GM23248 (cell line): ENCODE measurements at places on chromosomes 5 and 9. TPM values are rescaled to one million over a fixed set of nuclear protein-coding genes. Genes with fewer than 3 reads are reported as not detected.

- no peak for DNase-seq
These were observed 18.2 kb downstream of the GFPT2 start for GRCh38 chr5:180334751-180335613.

The ROR2 gene
- total RNA-seq = 8.2 and 12.9 TPM in 2 replicates

GRCh38 chr5:73096239-73096575, 24.2 kb upstream of the TMEM171 start:
- DNase-seq = peak; percentile 23

GRCh38 chr5:69367697-69368279, 1.5 kb downstream of the AK6 start:
- no peak for DNase-seq

DNA sequence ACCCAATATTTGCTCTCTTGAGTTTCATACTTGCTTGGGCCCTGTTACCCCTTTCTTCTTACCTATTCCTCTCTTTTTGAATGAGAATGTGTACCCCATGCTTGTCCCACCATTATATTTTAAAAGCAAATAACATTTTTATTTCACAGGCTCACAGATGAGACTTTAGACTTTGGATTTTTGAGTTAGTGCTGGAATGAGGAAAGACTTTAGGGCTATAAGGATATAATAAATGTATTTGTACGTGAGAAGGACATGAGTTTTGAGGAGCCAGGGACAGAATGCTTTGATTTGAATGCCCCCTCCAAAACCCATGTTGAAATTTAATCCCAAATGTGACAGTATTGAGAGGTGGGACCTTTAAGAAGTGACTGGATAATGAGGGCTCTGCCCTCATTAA, 33.1 kb upstream of the TNPO1 start:
- no peak for DNase-seq

DNA sequence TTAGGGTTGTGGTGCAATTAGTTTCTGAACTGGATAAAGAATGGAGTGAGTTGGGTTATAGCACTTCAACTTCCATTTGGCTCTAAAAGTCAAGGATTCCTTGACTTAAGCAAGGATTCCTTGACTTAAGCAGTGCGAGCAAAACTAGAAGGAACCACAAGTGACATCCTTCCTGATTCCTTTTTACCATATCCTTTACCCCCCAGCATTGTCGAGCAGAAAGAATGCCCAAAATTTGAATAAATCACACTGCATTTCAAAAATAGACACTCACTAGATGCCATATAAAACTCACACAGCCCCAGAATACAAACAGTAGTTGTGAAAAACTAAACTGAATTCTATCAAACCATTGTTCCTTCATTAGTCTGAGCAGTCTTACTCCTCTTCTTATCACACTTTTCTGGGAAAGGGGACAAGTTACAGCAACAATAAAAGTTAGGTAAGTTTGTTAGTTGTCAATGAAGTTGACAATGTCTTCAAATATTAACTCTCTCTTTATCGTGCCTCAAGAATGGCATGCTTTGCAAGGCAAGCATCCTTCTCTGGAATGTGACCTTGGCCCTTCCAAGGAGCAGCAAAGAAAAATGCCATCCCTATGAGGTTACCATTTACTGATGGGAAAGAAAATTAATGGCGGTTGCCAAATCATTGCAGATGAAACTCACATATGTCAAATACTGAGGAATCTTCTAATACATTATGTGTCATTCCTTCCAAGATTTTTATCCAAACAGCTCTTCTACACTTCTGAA, 273.3 kb upstream of the ANKRD55 start:
- no peak for DNase-seq

DNA sequence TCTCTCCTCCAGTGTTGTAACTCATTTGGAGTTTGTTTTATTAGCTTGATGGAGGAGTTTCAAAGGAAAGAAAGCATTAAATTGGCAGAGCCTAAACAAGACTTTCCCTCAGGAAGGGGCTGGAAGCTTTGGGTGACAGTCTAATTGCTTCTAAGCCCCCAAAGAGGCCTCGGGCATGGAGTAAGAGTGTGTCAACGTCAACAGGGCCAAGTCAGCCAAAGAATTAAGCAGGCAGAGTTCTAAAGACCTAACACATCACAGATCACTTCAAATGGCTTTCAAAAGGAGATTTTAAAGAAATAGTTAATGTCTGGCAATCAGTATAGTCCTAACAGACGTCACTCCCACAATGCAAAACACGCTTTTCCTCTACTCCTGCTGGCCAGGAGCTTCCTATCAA, 234.5 kb downstream of the EFNA5 start:
- DNase-seq = no peak

DNA sequence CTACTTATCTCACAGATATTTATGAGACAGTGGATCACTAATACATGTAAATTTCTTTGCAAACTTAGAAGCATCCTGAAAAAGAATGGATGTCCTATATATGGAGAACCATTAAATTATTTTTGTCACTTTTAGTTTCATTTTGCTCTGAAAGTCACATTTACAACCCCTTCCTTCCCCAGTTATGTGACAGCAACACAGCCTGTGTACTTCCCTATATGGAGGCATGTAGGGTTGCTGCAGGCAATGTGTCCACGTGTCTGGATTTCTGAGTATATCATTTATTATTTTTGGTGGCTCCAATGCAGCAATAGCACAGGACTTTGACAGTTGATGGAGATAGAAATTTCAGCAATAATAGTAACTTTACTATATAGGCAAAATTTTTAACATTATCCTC, 156.4 kb downstream of the ST8SIA4 start:
- DNase-seq = no peak

The ARHGEF37 gene
- 0.76 and 0.97 TPM in 2 replicates for total RNA-seq

DNA sequence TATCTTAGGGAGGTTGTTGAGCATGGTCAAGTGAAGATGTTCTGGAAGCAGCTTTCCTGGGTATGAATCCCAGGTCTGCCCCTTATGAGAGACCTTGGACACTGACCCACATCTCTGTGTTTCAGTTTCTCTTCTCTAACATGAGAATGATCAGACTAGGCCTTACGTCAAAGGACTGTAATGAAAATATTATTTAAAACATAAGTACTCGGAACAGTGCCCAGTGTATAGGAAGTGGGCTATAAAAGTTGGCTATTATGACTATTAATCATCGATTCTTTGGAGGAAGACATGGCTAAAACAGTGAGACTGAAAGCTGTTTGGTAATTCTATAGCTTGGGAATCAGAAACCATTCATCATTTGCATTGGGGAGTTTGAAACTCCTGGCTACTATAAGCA, 65.3 kb upstream of the MYO10 start:
- DNase-seq = no peak

The THBS4 gene
- total RNA-seq = under 0.01 and 0.43 TPM in 2 replicates

The FABP6 gene
- not detected in 2 replicates for total RNA-seq

GRCh38 chr5:109805883-109806282, 116.2 kb downstream of the MAN2A1 start:
- no peak for DNase-seq

The ANKRD18B gene
- total RNA-seq = 0.11 TPM in 1 of 2 replicates, not detected in the other

DNA sequence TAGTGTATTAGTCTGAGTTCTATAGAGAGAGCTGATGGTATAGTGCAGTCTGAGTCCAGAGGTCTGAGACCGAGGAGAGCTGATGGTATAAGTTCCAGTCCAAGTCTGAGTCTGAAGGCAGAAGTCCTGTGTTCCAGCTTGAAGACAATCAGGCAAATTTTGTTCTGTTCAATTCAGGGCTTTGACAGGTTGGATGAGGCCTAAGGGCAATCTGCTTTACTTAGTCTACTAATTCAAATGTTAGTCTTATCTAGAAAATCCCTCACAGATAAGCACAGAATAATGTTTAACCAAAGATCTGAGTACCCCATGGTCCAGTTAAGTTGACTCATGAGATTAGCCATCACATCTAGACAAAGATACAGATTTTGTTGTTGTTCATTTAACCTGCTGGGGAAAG, 303.0 kb upstream of the KLF4 start:
- DNase-seq = no peak

The ZFP37 gene
- total RNA-seq = 1.7 and 2.9 TPM in 2 replicates

GRCh38 chr9:100443781-100444768, 17.1 kb downstream of the MSANTD3 start:
- peak; percentile 33 for DNase-seq

The IL9 gene
- total RNA-seq = not detected in 2 replicates

DNA sequence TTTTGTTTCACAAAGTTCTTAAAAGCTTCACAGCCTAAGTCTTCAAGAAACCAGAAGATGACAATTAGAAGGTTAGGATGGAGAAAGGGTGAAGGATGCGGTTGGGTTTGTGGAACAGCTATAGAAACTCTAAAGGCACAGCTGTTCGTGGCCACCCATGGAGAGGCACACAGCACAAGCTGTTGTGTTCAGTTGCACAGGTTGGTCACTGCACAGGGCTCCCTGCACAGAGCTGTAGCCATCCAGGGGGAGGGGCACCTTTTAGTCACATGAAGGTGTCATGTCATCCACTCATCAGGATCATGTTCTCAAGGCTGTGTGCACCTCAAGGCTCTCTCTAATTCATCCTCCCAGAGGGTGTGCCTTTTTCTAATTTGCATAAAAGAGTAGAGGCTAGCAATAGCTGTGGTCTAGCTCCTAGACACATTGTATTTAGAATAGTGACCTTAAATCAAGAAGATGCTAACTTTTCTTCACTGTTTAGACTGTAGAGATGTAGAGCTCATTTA, 5.0 kb upstream of the RASGRF2 start:
- DNase-seq = no peak

DNA sequence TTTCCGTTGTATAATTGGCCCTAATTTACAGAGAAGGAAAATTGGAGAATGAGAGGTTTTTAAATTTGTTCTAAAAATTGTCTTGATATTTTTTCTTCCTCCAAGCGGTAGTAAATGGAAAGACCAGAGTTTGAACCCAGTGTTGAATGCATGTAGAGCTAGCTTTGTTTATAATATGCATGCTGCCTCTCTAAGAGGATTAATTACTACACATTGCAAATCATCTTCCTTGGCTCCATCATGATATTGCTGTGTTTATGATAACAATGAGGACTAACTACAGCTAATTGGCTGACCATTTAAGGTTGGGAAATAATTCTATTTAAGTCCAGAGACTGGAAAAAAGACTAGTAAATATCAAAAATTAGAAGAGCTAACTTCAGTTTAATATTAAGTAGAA, 338.5 kb downstream of the PLK2 start:
- DNase-seq = no peak

DNA sequence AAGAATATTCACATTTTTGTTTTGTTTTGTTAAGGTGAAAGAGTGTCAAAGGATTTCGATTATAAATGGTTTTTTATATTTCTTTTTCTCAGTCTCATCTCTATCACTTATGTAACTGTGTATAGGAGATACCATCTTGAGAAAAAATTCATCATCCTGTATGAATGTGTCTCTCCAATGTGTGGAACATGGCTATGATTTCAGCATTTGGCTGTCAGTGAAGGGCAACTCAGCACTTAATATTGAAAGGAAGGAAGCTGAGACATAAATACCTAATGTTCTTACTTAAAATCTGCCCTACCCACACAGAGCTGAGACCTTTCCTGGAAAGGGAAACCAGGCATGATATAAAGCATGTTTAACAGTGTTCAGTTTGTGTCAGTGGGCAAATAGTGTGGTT, 474.2 kb upstream of the RIOK2 start:
- DNase-seq = peak; percentile 18

The OTP gene
- not detected in 2 replicates for total RNA-seq

DNA sequence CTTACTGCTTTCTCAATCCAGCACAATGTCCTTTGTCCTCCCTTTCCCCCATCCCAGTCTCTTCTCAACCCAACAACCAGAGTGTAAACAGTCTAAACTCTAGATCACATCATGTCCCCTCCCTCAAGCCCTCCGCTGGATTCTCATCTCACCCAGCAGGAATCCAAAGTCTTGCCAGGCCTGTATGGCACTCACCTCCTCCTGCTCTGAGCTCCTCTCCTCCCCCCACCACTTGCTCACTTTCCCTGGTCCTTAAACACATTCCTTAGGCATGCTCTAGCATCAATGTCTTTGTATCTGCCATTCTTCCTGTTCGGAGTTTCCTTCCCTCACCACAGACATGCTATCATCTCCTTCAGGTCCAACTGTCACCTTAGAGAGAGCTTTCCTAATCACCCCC, 78.8 kb downstream of the NIPSNAP3B start:
- DNase-seq = no peak

The TNC gene
- total RNA-seq = 319 and 372 TPM in 2 replicates

GRCh38 chr5:40655138-40655537, 24.6 kb upstream of the PTGER4 start:
- DNase-seq = no peak

- no peak for DNase-seq
These were observed 54.7 kb downstream of the FOXD1 start for GRCh38 chr5:73393611-73394489.

DNA sequence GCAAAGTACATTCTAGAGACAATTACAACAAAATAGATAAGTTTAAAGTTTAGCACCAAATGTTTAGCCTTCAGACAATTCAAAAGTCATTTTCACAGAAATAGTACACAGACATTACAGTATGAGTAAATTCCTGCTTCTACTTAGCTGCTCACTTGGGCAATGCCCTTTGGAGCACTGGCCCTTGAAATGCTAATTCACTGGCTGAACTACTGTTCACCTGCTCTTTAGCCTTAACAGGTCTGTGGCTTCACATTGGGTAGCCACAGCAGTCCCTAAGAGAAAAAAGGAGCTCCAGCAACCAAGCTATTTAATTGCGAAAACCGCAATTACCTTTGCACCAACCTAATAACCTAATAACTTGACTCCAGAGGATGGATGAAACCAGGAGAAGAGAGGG, 916.2 kb upstream of the DMAC1 start:
- DNase-seq = no peak

The C5orf52 gene
- total RNA-seq = not detected in 2 replicates

GRCh38 chr5:18220631-18221030, 586.4 kb downstream of the TAF11L14 start:
- peak; percentile 2 for DNase-seq
